ENCODE measurements at places on chromosomes 16 and 17.

- no peak for DNase-seq
Observed at GRCh38 chr17:1899403-1900000, 69.7 kb downstream of the RPA1 start.

DNA sequence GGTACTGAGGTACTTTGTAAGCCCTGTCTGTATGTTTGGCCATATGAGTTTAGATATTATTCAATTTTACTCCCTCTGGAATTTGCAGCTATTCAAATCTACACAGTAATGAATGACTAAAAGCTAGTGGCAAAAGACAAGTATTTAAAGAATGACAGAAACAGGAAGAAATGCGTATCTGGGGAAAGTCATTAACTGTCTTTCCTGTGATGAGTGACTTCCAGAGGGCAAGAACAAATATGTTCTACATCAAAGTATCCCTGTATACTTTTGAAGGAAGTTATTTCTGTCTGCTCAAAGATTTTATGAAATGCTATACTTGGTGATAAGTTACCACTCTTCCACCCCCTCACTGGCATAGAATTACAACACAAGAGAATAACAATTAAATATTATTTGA lies 489.3 kb upstream of the SOX9 start:
- peak; percentile 45 for DNase-seq

- no peak for DNase-seq
Observed at GRCh38 chr17:35898283-35899070, 18.3 kb upstream of the CCL5 start.

DNA sequence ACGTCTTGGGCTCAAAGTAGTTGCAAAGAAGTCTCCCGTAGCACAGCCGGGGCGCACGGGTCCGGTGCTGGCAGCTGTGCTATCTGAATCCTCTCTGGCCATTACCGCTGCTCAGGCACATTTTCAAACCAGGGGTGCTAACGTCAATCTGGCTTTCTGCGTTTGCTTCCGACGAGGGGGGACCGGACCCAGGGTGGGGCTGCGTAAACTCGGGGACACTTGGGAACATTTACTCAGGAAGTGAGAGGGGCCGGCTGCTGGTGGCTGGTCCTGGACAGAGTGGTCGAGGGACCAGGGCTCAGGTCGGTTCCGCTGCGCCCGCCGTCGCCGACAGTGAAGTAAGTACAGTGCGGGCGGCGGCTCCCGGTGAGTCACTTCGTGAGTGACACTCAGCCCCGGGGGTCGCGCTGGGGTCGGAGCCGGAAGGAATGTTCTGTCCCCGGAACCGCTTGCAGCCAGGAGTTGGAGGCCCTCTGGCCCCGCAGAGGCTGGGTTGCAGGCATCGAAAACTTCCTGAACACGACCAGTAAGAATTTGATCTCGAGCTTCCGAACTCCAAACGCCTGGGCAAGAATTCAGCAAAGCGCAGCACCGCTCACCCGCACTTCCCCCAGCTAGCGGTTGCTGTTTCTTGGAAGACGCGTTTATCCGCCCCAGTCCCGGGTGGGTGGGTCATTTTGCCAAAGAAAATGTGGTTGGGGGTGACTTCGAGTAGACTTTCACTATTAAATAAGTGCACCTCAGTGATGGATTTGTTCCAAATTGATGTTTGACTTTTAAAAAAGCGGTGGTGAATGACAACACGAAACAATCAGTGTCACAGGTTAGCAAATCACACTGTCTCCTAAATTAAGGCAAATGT lies 1.4 kb upstream of the HS3ST3B1 start:
- DNase-seq, result no peak

DNA sequence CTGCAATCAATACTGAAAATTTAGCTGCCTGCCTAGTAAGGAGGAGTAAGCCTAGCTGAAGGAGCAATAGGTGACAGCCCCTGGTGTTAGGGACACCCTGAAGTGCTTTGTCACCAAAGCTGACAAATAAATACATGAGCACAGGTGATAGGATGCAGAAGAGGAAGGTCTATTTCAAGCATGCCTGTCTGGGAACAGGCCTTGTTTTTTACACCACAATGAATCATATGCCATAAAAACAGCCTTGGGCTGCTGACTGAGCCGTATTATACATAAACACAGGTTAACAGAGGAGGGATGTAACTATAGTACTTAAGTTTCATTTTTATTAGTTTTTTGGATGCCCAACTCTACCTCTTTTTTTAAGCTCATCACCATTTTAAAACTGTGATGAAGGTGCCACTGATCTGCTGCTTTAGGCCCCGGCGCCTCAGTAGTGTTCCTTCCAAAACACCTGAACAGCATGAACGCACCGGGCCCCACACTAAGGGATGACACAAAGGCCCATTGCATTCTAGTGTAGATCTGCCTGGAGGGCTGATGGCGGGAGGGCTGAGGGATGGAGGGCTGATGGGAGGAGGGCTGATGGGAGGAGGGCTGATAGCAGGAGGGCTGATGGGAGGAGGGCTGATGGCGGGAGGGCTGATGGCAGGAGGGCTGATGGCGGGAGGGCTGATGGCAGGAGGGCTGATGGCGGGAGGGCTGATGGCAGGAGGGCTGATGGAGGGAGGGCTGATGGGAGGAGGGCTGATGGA lies 150.3 kb downstream of the AATF start:
- no peak for DNase-seq

All from AG08395 (cell line).